Stimulated activated CD8-positive, alpha-beta memory T cell treated with anti-CD3 and anti-CD28 coated beads, Interleukin-15, amount 100 ng/mL, for 4 hours (primary cell): ENCODE measurements at places on chromosomes 7 and 10.

GRCh38 chr10:89002226-89002978 is 11.8 kb downstream of the FAS start:
- no peak for DNase-seq

DNA sequence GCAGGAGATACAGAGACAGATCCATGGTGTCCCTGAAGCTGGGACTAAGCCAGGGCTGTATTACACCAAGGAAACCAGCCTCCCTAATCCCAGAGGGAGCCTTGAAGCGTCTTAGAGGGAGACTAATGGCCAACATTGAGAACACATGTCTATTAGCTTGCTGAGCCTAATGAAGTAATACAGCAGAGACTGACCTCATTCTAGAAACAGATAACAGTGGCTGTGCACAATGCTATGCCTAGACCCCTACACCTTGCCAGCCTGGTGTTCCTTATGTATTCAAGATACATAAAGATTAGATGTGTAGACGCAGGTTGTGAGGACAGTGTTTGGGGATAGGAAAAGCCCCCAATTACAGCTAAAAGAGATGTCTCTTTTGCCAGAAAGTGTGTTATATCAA is 19.1 kb downstream of the GRM8 start:
- no peak for DNase-seq

GRCh38 chr10:637771-638195 is 51.7 kb downstream of the DIP2C start:
- no peak for DNase-seq

- no peak for DNase-seq
Measured at GRCh38 chr7:112182749-112183148, 23.4 kb downstream of the DOCK4 start.

GRCh38 chr7:44057181-44057848 is 8.1 kb downstream of the PGAM2 start:
- DNase-seq = no peak

DNA sequence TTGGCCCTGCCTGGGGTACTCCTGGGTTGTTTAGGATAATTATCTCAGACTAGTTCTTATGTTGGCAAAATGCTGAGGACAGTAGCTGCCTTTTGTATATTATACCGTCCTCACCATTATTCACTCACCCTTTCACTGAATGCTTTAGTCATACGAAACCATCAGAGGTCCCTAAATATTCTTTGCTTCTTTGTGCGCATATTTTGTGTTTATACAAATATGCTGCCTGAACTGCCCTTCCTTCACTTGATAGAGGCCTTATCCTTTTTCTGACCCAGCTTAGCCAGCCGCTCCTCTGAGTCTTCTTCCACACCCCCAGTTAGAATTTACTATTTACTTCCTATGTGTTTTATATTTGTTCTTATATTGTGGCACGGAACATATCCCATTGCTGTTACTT is 70.2 kb upstream of the OSBPL3 start:
- no peak for DNase-seq

DNA sequence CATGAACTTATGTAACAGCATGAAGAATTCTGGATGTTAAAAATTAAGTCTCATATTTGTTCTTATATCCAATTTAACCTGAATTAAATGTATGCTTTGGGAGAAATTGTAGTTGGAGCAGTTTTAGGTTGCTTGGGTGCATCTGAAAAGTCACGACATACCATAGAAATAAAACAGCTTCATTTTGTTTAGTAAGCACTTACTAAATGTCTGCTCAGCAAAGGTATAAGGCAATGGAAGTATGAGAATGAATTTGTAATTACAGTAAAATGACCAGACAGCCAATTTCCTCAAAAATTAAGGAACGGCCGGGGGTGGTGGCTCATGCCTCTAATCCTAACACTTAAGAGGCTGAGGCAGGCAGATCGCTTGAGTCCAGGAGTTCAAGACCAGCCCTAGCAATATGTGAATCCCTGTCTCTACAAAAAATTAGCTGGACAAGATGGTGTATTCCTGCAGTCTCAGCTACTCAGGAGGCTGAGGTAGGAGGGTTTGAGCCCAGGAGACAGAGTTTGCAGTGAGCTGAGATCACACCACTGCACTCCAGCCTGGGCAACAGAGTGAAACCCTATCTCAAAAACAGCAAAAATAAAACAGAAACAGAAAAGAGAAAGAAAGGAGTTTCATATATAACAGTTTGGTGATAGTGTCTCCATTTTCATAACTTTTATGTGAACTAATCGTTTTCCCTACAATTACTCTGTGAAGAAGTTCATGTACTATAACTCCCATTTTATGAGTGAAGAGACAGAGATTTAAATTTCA is 47.2 kb upstream of the KLF6 start:
- no peak for DNase-seq

GRCh38 chr10:35533565-35533964 is 71.6 kb upstream of the GJD4 start:
- no peak for DNase-seq

DNA sequence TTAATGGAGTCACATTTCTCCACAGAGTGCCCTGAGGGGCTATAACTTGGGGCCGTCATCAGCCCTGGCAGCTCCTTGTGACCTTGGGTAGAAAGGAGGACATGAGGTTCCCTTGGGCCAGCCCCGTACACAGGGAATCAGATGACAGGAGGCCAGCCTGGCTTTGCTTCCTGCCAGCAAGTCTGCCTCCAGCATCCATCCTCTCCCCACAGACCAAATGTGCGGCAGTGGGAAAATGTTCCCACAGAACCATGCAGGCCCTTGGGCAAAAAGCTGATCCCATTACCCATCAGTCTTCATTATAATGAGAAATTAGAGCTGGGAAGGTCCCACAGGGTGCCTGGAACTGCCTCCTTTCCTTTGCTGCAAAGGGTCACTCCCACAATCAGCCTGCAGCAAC is 908.3 kb downstream of the GRID1 start:
- no peak for DNase-seq

DNA sequence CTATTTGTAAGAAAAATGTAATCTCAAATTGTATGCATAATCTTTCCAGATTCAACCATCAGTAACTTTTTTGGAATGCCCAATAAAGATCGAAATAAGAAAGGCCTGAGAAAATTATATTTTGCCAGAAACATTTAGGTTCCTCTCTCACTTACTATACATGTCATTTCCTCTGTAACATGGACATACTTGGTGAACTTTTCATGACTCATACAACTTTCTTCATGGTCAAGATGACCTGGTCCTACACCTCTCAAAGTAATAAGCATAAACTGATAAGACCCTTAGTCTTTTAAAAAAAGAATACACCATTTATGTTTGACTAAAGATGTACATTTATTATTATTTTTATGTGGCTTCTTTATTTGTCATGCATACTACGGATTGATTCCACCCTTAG is 125.3 kb downstream of the REEP3 start:
- no peak for DNase-seq
